ENCODE measurements at places on chromosomes 16 and 17.
A peak's percentile ranks its signal among the peaks of the same experiment; 100 is the strongest.

DNA sequence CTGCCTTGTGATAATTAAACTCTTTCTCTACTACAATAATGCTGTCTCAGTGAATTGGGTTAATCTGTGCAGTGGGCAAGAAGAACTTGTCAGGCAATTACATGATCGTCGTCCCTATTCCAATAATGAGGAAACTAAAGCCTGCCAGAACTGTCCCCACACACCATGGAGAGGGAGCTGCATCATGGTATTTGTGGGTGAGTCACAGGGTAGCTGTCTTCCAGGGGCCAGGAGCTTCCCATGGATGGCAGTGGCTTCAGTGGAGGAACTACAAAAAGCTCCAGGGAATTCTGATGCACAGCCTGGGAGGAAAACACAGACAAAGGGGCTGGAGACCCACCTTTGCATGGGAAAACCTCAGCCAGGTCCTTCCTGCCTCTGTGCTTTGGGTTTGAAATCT is 83.3 kb upstream of the C16orf82 start:
- DNase-seq = peak; percentile 37

DNA sequence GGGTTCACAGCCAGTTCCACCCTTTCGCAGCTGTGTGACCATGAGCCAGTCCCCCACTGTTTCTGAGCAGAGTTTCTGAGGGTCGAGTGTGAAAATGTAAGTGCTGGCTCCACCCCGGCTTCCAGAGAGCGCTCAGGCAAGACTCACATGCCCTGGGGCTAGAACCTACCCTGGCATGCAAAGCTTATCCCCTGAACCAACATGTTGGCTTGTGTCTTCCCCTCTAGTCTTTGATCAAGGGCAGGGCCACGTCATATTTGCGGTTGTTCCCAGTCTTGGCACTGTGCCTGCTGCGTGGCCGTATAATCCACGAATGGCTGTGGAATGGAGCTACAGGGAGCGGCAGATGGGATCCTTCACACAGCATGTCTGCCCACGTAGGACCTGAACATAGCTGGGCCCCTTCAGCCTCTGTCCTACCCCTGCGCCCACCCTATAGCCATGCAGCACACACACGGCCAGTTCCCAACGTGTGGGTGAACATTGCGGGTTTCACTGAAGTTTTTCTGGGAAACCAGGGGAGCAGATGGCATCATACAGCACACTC is 84.8 kb downstream of the MRM1 start:
- DNase-seq = no peak

- no peak for DNase-seq
Measured at GRCh38 chr16:85623997-85624601, 11.0 kb downstream of the GSE1 start.

DNA sequence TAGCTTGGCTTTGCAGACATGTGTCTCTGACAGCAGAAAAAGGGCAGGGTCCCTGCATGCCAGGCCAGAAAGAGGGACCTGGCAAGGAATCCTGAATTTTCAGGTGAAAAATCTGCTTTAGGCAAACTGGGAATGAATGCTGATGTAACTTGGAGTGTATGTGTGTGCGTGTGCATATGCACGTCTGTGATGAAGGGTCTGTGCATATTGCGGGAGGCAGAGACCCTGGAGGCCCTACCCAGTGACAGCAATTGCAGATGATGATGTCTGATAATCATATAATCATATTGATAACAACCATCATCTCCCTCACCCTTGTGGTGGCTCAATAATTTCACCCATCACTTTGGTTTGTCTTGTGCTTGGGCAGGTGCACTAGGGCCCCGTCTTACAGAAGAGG is 80.7 kb upstream of the SDK2 start:
- no peak for DNase-seq

- peak; percentile 86 for DNase-seq
Measured at GRCh38 chr16:67170168-67170948, at the start of gene NOL3. Gene NOL3, plus strand, starts transcription at chr16:67170538.

GRCh38 chr17:59547131-59547915 is 18.1 kb upstream of the DHX40 start:
- peak; percentile 16 for DNase-seq

GRCh38 chr17:80528536-80528935 is 16.1 kb upstream of the RPTOR start:
- no peak for DNase-seq

DNA sequence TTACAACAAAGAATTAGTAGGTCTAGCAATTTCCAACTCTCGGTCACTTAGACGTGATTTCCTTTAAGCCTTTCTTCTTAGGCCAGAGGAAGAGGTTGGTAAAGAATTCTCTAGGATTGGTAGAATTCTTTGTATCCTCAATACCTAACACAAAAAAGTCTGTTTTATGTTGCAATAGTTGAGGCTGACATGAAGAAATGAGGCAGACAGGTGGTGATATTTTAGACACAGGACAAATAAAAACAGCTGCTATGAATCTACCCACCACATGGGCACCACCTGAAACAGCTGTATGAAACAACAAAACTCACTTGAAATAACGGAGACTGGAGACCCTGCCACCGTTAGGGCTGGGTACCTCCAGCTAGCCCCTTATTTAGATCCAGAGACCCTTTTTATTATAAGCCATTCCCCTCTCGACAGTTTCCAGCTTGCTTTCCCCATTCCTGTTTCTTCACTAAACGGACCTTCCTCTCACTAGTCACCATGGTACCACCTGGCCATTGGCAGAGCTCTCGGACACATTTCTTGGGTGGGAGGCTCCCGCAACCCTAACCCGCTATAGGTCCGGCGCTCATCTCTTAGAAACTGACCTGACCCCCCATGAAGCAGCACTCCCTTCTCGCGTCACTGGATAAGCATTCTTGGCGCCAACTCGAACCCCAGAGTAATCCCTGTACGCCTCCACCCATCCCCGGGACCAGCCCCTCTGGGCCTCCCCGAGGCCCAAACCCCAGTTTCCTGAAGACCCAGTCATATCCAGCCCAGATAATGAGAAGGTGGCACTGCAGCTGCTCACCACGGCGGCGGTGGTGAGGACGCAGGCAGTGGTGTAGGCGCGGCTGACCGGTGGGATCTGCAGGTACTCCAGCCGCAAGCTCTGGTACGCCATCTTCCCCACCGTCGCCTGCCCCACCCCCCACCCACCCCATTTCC is at the start of gene DERL2:
Gene DERL2, minus strand, starts transcription at position 909 of the 936 bp plus-strand sequence. Its CDS starts 17 bp downstream, at position 892.
- peak; percentile 42 for DNase-seq

DNA sequence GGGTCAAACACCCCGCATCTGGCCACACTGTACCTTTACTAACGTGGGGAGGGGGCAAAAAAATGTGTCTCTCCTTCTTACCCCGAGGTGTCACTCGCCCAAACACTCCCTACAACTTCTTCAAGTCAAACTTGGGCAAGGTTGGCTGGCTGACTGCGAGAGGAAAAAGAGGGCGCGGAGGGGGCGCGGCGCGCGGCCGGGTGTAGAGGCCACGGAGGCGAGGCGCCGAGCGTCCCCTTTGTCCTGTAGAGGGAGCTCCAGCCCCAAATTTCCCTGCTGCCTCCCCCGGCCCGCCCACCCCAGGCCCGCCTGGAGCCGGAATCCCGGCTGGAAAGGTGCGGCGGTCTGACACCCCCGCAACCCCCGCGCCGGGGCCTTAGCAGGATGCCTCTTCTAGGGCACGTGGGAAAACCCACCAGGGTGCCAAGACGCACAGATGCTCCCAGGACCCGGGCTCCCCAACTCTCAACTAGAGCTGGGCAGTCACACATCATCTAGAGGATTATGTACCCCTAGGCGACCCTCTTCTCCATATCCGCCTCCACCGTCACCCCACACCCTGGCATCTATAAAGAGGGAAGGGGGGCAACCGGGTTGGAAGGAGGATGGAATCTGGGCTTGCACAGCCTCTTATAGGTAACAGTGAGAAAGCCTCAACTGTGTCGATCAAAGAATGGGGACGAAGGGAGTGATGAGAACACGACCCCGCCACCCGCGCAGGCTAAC is 4.2 kb downstream of the IRX3 start:
- DNase-seq = peak; percentile 66

DNA sequence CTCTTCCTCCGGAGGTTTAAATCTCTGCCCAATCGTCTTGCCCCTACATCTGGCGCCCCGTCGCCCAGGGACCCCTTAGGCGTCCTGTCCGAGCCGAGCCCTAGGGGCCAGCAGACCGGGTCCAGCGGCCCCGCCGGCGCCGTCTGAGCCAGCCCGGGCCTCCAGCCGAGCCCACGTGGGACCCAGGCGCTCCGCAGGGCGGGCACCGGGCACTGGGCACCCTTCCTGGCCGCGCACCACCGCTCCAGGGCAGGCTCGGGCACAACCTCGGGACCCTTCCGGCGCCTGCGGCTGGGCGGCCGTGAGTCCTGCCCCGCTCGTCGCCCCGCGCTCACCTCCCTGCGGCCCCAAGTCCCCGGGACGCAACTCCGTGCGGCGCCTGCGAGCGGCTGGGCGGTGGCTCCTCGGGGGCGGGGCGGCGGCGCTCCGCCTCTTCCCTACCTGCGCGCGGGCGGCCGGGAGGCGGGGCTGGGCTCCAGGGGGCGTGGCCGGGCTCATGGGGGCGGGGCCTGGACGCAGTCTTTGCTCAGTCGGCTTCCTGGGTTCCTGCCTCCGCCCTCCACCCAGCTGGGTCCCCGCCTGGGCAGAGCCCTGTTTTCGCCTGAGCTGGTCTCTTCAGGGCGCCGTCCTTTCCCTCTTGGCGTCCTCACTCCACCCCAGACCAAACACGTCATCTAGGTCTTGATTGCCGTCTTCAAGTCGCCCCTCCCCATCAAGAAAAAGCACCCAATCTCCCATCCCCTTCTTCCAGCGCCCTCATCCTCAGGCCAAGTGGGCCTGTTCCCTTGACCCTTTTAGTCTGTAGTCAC is at the start of gene RHBDF2:
Gene RHBDF2, minus strand, starts transcription at position 406 of the 809 bp plus-strand sequence. CDS start 19,899 bp downstream, outside the sequence.
- peak; percentile 66 for DNase-seq

Measured in fibroblast of skin of back (primary cell).